ENCODE measurements at places on chromosomes 5 and 9.

- DNase-seq: no peak
Measured at GRCh38 chr5:77912721-77913120, 136.6 kb upstream of the TBCA start.

GRCh38 chr9:98191181-98191608, 1.2 kb downstream of the CORO2A start:
- DNase-seq: no peak

DNA sequence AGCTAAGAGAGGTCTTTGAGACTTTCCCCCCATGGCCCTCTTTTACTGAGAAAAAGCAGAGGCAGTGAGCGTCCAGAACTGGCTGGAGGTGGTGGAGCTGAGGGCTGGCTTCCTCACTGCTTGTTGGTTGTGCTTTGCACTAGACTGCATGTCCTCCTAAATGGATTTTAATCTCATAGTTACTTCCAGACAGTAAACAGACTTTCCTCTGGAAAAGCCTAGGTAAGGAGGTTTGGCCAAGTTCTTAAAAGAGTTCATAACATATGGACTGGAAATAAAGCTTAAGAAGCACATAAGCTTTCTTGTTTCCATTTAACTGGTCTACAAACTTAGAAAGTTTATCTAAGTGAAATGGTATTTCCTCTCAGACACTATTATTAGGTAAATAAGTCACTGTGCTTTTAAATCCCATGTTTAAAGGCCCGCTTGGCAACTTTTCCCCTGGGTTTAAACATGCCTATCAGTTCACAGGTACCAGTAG, 2.0 kb downstream of the ASPN start:
- no peak for DNase-seq

- DNase-seq: no peak
Measured at GRCh38 chr9:133285252-133285775, 10.3 kb upstream of the ABO start.

- no peak for DNase-seq
Measured at GRCh38 chr5:74507370-74508005, 133.0 kb downstream of the ENC1 start.

GRCh38 chr9:74125941-74126340, 371.2 kb upstream of the RORB start:
- no peak for DNase-seq

GRCh38 chr5:149338364-149338763, 6.9 kb upstream of the GRPEL2 start:
- peak; percentile 4 for DNase-seq

- DNase-seq: no peak
Measured at GRCh38 chr5:140587495-140587894, 22.9 kb downstream of the SLC35A4 start.

DNA sequence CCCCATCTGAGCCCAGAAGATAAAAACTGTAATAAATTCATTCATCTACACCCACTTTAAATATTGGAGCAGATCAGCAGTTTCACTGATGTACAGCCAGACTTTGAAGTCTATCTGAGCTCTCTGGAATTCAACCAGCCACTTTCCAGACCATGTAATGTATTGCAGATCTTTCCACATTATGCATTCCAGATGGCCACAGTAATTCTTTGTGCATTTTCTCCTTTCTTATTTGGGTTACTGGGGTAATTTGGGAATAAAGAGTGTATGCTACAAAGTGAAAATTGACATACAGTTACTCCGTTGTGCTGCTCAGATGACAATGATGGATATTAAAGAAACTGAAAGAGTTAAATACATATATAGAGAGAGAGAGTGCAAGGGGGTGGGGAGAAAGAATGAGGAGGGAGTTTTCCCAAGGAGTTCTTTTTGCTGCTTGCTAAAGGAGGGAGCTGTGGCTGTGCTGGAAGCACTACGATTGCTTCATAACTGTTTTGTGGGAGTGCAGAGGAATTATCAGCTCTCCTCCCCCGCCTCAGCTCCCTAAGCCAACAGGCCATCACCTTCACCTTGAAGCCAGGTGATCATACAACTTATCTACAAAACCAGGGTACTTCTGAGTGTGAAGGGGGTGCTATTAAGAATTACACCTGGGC, 152.8 kb downstream of the GAS1 start:
- DNase-seq: no peak

DNA sequence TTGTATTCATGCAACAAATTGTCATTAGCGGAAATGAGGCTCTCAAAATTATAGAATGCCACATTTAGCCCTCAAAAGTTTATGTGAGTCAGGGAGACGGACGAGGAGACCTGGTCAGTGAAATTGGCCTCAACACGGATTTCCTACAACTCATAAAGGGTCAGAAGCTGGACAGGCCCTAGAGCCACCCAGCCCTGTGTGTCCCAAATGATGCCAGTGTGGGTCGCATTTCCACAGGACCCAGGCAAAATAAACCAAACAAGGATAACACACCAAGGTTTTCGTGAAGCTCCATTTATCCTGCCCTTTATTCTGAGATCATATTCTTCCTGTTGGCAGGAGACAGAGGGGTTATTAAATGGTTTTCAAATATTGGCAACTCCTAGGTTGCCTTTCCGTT, 72.0 kb upstream of the COL5A1 start:
- no peak for DNase-seq

GRCh38 chr9:135123773-135124134, 36.3 kb downstream of the OLFM1 start:
- no peak for DNase-seq

DNA sequence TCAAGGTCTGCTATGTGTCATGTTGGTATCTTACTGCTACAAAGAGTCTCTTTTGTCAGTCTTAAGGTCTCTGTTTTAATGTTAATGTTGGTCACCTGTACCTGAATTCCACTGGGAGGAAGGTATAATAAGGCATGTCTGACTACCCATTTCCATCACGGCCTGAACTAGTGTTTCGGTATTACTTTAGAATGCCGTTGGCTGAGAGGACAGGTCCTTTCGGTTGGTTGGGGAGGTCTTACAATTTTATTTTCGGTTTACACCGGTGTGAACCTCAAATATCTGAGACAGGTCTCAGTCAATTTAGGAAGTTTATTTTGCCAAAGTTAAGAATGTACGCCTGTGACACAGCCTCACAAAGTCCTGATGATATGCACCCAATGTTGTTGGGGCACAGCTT, 154.9 kb upstream of the ABCA1 start:
- no peak for DNase-seq

GRCh38 chr9:8429768-8430167, 630.2 kb upstream of the DMAC1 start:
- DNase-seq: no peak

- DNase-seq: no peak
Measured at GRCh38 chr9:76216161-76216649, 178.0 kb downstream of the RFK start.

DNA sequence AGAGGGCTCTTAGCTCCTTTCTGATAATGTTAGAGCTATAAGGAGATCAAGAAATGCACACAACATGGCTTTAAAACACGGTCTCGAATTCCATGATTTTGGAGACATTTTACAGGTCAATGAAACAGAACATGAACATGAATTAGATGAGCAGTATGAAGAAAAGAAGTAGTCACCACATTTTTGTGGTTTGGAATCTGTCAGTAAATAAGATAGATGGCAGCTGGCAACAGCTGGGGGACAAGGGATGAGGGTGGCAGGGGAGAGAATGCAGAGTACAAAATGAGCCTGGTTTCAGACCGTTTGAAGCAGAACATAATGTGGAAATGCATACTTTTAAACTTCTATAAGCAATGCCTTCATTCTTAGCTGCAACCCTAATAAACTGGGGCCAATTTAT, 107.1 kb downstream of the OXCT1 start:
- no peak for DNase-seq

- no peak for DNase-seq
Measured at GRCh38 chr5:6732634-6733410, 19.6 kb downstream of the TENT4A start.

GRCh38 chr9:138047469-138048040, 170.0 kb downstream of the CACNA1B start:
- no peak for DNase-seq

DNA sequence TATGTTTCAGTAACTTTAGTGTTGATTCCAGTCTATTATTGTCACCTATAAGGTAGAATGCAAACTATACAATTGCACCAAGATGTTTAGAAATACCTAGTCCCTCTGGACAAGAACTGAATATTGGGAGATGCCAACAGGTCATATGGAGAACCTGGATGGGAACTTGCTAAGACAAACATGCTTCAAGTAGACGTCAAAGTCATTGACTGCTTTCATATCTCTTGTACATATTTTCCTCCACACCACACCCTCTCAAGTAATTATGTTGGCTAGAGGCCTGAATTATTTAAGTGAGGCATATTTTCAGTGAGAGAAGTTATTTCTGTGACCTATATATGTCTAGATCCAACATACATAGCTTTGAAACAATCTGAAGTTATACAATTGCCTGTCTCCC, 453.3 kb downstream of the ELAVL2 start:
- no peak for DNase-seq

GRCh38 chr5:129906177-129906887, 2.1 kb downstream of the CHSY3 start:
- DNase-seq: no peak

DNA sequence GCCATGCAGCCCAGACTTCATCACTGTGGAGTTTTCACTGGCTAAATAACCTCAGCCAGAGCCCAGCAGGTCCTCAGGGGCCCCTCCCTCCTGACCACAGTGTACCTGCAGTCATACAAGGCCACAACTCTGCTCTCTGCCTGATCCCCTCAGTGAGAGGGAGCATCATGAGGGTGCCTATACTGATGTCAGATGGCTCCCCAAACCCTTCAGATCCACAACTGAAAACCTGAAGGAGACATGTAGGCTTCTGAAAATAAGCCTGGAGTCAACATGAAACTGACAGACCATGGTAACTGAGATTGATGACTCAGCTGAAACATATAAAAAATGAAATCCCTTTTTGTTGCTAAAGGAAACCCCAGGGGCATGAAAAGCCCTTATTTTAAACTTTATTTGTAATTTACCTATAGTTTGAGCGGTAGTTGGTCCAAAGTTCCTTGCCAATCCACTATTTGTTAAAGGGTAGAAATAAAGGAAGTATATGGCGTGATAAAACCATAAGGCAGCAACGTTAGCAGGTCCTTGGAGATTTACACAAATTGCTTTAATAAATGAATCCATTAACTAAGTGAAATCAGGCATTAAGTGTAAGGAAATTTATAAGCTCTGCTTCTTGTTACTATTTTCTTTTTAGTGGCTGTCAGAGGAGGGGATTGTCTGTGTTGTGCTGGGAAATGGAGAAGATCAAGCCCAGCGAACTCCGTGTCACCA, 68.3 kb downstream of the FGF1 start:
- DNase-seq: no peak

- no peak for DNase-seq
Measured at GRCh38 chr9:3906437-3907213, 380.8 kb upstream of the RFX3 start.

DNA sequence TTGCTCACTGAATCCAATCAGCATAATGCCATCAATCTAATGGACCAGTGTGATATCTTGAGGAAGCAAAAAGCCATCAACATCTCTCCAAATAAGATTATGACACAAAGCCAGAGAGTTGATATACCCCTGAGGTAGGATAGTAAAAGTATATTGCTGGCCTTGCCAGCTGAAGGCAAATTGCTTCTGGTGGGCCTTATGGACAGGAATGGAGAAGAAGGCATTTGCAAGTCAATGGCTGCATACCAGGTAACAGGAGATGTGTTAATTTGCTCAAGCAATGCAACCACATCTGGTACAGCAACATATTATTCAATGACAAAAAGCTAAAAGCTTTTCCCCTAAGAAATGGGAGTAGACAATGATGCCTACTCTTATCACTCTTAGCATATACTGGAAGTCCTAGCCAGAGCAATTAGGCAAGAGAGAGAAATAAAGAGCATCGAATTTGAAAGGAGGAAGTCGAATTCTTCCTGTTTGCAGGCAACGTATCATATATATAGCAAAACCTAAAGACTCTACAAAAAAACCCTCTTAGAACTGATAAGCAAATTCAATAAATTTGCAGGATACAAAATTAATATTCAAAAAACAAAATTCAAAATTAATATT, 216.1 kb upstream of the RASA1 start:
- no peak for DNase-seq

DNA sequence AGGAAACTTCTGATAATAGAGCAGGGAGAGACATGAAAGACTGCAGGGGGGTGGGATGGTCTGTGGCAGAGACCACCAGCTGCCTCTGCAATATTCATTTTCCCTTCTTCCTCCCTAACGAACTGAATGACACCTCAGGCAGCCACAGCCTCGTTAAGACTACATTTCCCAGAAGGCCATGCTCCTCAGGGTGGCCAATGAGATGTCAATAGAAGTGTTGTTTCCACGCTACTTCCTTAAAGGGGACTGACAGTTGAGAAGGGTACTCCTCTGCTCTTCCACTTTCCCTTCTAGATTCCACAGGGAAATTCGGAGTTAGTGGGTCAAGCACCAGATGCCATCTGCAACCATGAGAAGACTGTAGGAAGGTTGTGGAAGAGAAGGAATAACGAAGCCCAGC, 52.0 kb upstream of the DAPK1 start:
- no peak for DNase-seq

- DNase-seq: no peak
Measured at GRCh38 chr5:137340881-137341280, 158.2 kb downstream of the SPOCK1 start.

- no peak for DNase-seq
Measured at GRCh38 chr5:111353035-111353434, 128.9 kb downstream of the CAMK4 start.

- DNase-seq: no peak
Measured at GRCh38 chr5:43997647-43998272, 391.5 kb downstream of the FGF10 start.

- no peak for DNase-seq
Measured at GRCh38 chr9:76200745-76201144, 193.5 kb downstream of the RFK start.

- DNase-seq: no peak
Measured at GRCh38 chr5:95938766-95939165, 22.9 kb downstream of the ELL2 start.

GRCh38 chr9:97487107-97487506, 14.4 kb upstream of the TMOD1 start:
- DNase-seq: no peak

DNA sequence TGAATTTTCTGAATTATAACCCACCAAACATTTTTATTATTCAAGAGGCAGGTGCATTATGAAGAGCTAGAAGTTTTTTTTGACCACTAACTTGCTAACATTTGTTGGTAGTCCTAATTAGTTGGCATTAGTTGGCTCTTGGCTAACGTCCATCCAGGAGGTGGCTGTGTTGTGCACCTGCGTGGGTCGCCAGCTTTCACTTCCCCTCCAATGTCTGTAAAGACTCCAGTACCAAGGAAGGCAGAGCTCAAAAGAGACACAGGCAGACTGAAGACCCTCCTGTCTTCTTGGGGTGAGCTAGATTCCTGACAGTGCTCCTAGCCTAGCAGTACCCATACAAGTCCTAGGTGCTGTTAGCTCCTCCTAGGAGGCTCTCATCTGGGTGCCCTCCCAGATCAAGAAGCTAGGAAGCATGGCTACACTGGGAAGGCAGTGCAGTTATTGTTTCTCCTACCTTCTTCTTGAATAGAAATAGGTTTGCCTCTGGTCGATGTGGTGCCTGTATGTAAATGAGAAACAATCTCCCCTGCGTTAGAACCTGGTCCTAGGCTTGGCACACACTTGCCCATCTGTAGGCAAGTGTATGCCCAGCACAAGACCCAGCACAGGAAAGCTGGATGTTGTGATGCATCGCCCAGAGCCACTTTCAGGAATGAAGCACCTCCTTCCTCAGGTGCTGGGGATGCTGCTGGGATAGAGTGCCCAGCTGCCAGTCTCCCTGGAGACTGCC, 190.9 kb downstream of the ICE1 start:
- DNase-seq: no peak

GRCh38 chr9:77569335-77569734, 78.8 kb downstream of the GNA14 start:
- DNase-seq: no peak
